ENCODE measurements at places on chromosomes 1 and 21.

GRCh38 chr1:201573030-201573429, 34.1 kb downstream of the NAV1 start:
- no peak for DNase-seq

GRCh38 chr21:28865488-28866186, 127.0 kb downstream of the LTN1 start:
- no peak for DNase-seq

GRCh38 chr1:228647523-228648444, 87.5 kb upstream of the RHOU start:
- peak; percentile 2 for DNase-seq

GRCh38 chr1:53699981-53700380, 39.0 kb downstream of the GLIS1 start:
- no peak for DNase-seq

DNA sequence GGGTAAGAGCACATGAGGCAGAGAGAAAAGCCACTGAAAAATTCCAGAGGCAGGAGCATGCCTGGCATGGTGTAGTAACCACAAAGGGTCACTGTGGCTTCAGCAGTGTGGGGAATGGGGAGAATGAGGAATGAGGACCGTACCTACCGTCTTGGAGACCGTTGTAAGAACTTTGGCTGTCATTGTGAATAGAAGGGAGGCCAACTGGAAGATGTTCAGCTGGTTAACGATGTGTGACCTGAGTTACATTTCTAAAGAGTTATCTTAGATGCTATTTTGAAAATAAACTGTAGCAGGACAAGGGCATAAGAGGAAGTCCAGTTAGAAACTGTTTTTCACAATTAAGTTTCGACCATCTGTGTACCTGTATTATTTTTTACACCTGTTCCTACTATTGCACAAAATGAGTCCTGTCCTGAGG, 365.5 kb upstream of the SGIP1 start:
- no peak for DNase-seq

Data from CD4-positive, alpha-beta T cell treated with Interleukin-2 at 100 ng/mL for 4 hours (primary cell).